Activated CD4-positive, alpha-beta T cell treated with anti-CD3 and anti-CD28 coated beads for 36 hours (primary cell): ENCODE measurements at places on chromosomes 6 and 20. TPM values are rescaled to one million over a fixed set of nuclear protein-coding genes. Genes with fewer than 3 reads are reported as not detected.
A peak's percentile ranks its signal among the peaks of the same experiment; 100 is the strongest.

- peaks cover 4% of the 10 kb centered on the region for H3K27me3 ChIP-seq
- no peak overlapping the region for H3K27ac ChIP-seq
- H3K4me3 ChIP-seq, result no peak overlapping the region
- peaks cover 5% of the 10 kb centered on the region for H3K4me1 ChIP-seq
- no peak for DNase-seq
Measured at GRCh38 chr20:57743450-57744095, 33.8 kb upstream of the PMEPA1 start.

- H3K4me3 ChIP-seq, result no peak overlapping the region
- peak overlapping the region; percentile 72 for H3K27ac ChIP-seq
- H3K36me3 ChIP-seq, result peaks cover 45% of the 10 kb centered on the region
- DNase-seq, result peak; percentile 58
- H3K4me1 ChIP-seq, result peaks cover 83% of the 10 kb centered on the region
Measured at GRCh38 chr6:11368760-11369159, 136.3 kb upstream of the NEDD9 start.

DNA sequence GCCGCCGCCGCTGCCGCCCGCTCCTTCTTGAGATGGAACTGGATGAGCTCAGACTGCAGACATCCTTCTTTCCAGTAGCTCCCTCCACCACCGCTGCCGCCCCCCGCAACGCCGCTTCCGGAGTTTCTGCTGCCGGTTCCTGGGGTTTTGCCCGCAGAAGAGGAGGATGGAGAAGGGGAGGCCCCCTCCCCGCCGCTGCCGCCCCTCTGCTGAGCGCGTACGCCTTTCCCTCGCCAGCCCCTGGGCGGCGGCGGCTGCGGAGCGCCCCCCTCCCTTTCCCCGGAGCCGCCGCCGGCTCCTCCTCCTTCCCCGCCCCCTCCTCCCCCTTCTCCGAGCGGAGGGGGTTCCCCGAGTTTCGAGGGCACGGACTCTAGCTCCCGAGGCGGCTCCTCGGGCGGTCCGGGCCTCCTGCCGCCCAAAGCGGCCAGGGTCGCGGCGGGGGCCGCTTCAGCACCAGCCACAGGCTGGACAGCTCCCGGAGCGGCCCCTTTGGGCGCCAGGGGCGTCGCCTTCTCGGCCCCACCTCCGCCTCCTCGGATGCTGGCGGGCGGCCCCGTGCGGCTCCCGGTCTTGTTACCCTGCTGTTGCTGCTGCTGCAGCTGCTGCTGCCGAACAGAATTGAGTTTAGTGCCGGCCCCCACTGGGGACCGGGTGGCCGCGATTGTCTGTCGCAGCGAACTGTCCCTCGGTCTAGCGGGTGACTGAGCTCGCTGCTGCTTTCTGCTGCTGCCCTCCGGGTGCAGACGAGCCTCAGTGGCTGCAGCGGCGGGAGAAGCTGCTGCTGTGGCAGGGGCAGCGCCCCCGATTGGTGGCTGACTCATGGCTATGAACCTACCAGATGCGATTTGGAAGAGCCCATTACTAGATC, 3.1 kb downstream of the MTCL3 start:
- peaks cover 40% of the 10 kb centered on the region for H3K4me1 ChIP-seq
- H3K27ac ChIP-seq, result peak overlapping the region; percentile 58
- DNase-seq, result peak; percentile 79
- peaks cover 43% of the 10 kb centered on the region for H3K27me3 ChIP-seq
- H3K4me3 ChIP-seq, result peak overlapping the region; percentile 87

MYH7B gene
- 0.40 TPM for total RNA-seq

CD24 gene
- total RNA-seq, result 0.21 TPM
